ENCODE measurements at places on chromosomes 2 and 18. TPM values are rescaled to one million over a fixed set of nuclear protein-coding genes. Genes with fewer than 3 reads are reported as not detected.
A peak's percentile ranks its signal among the peaks of the same experiment; 100 is the strongest.

- peak; percentile 66 for DNase-seq
- peaks cover 18% of the 10 kb centered on the region for H3K36me3 ChIP-seq
- peak overlapping the region; percentile 45 for H3K4me3 ChIP-seq
- peak overlapping the region; percentile 84 for H3K27ac ChIP-seq
- peaks cover 71% of the 10 kb centered on the region for H3K4me1 ChIP-seq
- no peaks in the 10 kb centered on the region for H3K27me3 ChIP-seq
These were observed 54.4 kb downstream of the STK39 start for GRCh38 chr2:168192839-168193616.

GRCh38 chr2:37476411-37476810 is 132.0 kb downstream of the QPCT start:
- H3K4me1 ChIP-seq, result no peaks in the 10 kb centered on the region
- no peak for DNase-seq
- H3K27ac ChIP-seq, result no peak overlapping the region
- H3K4me3 ChIP-seq, result no peak overlapping the region

- H3K4me1 ChIP-seq, result no peaks in the 10 kb centered on the region
- no peak overlapping the region for H3K27ac ChIP-seq
- no peaks in the 10 kb centered on the region for H3K27me3 ChIP-seq
- no peaks in the 10 kb centered on the region for H3K36me3 ChIP-seq
- no peak for DNase-seq
- no peak overlapping the region for H3K4me3 ChIP-seq
These were observed 117.2 kb downstream of the HNMT start for GRCh38 chr2:138081225-138082073.

ZNF638 gene
- 69.7 TPM for total RNA-seq

GRCh38 chr18:27114842-27115241 is 70.3 kb downstream of the CHST9 start:
- no peak overlapping the region for H3K27ac ChIP-seq
- DNase-seq, result no peak
- H3K27me3 ChIP-seq, result no peaks in the 10 kb centered on the region
- no peak overlapping the region for H3K4me3 ChIP-seq
- H3K36me3 ChIP-seq, result no peaks in the 10 kb centered on the region

DNA sequence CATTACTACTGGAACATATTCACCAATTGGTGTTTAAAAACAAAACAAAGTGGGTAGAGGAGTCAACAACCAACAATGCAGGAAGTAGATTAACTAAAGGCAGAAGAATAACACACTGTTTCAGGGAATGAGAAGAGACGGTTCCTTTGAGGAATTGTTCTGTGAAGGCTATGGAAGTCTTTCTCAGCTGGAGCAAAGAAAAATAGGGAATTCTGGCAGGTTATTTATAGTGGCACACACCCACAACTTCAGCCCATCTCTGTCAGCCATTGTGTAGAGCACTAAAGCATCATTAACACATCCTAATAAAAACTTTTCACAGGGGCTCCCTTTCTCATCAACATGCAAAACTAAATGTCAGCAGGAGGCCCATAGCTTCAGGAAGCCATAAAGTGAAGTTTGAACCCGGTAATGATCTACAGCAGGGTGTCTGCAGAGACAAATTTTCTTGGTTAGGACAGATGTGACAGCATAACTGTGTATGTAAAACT is 113.6 kb downstream of the CDH2 start:
- no peak overlapping the region for H3K27ac ChIP-seq
- no peaks in the 10 kb centered on the region for H3K27me3 ChIP-seq
- DNase-seq, result no peak
- H3K4me3 ChIP-seq, result no peak overlapping the region
- no peaks in the 10 kb centered on the region for H3K36me3 ChIP-seq

GRCh38 chr18:35387152-35387571 is 10.0 kb upstream of the ZNF396 start:
- H3K27ac ChIP-seq, result no peak overlapping the region
- DNase-seq, result peak; percentile 25
- peaks cover 5% of the 10 kb centered on the region for H3K4me1 ChIP-seq
- peaks cover 29% of the 10 kb centered on the region for H3K27me3 ChIP-seq
- H3K4me3 ChIP-seq, result no peak overlapping the region

DNA sequence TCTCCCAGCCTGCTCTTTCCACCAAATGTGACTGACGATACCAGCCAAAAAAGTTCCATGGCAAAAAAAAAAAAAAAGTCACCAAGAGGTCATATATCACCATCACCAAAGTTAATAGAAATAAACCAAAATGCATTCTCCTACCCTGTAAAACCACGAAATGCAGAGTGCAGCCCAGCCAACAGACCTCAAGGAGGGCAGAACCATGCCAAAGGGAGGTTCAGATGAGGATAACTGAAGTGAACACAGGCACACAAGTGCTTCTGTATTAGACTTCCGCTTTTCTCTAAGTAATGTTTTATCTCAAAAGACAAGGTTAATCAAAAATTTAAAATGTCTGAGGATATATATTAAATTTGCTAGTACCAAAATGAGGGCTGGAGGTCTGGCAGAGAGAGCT is 5.5 kb downstream of the SERPINE2 start:
- H3K4me1 ChIP-seq, result peaks cover 44% of the 10 kb centered on the region
- no peak for DNase-seq
- no peak overlapping the region for H3K4me3 ChIP-seq
- no peak overlapping the region for H3K27ac ChIP-seq
- peaks cover 21% of the 10 kb centered on the region for H3K36me3 ChIP-seq

GRCh38 chr2:194696690-194697089 is 960.3 kb upstream of the SLC39A10 start:
- H3K4me3 ChIP-seq, result no peak overlapping the region
- H3K4me1 ChIP-seq, result no peaks in the 10 kb centered on the region
- no peak for DNase-seq
- H3K36me3 ChIP-seq, result no peaks in the 10 kb centered on the region

PLB1 gene
- 1.4 TPM for total RNA-seq

GRCh38 chr2:224293976-224294375 is 107.9 kb downstream of the FAM124B start:
- H3K27me3 ChIP-seq, result peaks cover 18% of the 10 kb centered on the region
- DNase-seq, result no peak
- H3K4me1 ChIP-seq, result no peaks in the 10 kb centered on the region
- no peak overlapping the region for H3K27ac ChIP-seq
- no peak overlapping the region for H3K4me3 ChIP-seq

DNA sequence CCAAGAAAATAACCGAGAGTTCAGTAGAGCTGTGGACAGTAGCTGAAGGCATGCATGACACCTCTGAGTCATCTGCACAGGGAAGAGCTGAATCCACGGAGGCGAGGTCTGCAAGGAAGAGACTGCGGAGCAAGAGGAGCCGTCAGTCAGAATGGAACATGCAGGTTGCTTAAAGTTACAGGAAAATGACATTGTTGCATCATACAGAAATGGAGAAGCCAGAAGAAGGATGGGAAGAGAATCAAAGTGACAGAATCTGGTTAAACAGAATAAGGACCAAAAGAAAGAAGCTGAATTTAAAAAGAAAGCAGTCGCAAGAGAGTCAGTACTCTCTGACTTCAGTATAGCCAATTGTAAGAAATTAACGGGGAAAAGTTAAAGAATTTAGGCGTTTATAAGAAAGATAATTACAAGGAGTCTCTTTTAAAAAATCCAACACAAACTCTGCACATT is 533.8 kb downstream of the ADCYAP1 start:
- no peak overlapping the region for H3K27ac ChIP-seq
- H3K4me1 ChIP-seq, result no peaks in the 10 kb centered on the region
- no peak overlapping the region for H3K4me3 ChIP-seq
- no peaks in the 10 kb centered on the region for H3K36me3 ChIP-seq

DNA sequence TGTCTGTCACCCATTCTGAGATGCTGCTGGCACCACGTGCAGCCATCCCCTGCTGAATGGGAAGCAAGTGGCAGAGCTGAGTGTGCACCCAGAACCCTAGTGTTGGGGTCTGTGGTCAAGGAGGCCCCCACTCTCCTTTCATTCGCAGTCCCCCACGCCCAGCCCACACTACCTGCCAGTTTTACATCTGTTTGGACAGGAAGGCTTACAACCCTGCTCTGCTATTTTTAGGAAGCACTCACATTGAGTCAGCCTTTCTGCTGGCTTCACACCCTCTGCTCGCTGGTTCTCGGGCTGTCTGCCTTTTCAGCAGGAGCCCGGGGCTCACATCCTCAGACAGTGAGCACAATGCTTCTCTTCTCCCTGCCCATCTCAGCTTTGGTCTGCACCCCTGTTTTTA is 10.7 kb upstream of the ADCY3 start:
- no peak overlapping the region for H3K27ac ChIP-seq
- H3K36me3 ChIP-seq, result no peaks in the 10 kb centered on the region
- peaks cover 8% of the 10 kb centered on the region for H3K4me1 ChIP-seq
- peak; percentile 37 for DNase-seq
- no peaks in the 10 kb centered on the region for H3K27me3 ChIP-seq
- H3K4me3 ChIP-seq, result no peak overlapping the region
